ENCODE measurements at places on chromosomes 5 and 9. TPM values are rescaled to one million over a fixed set of nuclear protein-coding genes. Genes with fewer than 3 reads are reported as not detected.

CDC25C gene
- not detected for total RNA-seq

GRCh38 chr9:134551176-134551575, 90.4 kb upstream of the COL5A1 start:
- no peak for DNase-seq

SLC4A9 gene
- 0.21 TPM for total RNA-seq

DNA sequence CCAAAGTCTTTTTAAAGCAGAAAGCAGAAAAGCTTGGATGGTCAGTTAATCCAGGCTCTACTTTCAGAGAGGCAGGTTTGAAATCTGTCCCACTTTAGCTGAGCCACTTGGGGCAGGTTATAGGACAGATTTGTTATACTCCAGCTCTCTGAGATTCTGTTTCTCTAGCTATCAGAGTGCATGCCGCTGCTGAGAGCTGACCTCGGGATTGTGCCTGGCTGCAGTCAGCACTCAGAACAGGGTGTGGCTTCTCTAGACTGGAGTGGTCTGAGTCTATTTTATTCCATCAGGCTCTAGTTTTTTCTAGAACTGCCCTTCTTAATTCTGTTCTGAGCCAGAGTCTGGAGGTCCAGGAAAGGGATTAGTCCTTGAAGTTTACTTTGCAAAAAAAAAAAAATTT, 67.7 kb downstream of the NDFIP1 start:
- DNase-seq = no peak

GRCh38 chr5:60330236-60330635, 369.7 kb downstream of the DEPDC1B start:
- no peak for DNase-seq

Measured in left cardiac atrium (tissue), 4 donors.